ENCODE measurements at places on chromosomes 5 and 9.

- DNase-seq: no peak
These were observed 18.7 kb upstream of the WNT8A start for GRCh38 chr5:138065102-138065501.

DNA sequence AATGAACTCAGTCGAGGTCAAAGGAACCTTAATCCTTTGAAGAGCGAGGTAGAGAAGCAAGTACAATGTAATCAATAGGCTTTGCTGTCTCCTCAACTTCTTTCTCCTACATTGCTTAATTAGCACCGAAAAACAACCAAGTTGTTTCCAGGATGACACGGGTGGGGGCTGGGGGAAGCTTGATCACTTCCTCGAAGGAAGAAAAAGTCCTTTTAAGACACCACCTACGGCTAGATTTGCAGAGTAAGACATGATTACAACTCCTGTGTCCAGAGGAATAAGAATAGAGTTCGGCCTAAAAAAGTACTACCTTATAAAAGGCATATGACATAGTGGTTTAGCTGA is 811 bp upstream of the ARRDC3 start:
- no peak for DNase-seq

- no peak for DNase-seq
These were observed 74.0 kb downstream of the CHSY3 start for GRCh38 chr5:129978270-129978669.

DNA sequence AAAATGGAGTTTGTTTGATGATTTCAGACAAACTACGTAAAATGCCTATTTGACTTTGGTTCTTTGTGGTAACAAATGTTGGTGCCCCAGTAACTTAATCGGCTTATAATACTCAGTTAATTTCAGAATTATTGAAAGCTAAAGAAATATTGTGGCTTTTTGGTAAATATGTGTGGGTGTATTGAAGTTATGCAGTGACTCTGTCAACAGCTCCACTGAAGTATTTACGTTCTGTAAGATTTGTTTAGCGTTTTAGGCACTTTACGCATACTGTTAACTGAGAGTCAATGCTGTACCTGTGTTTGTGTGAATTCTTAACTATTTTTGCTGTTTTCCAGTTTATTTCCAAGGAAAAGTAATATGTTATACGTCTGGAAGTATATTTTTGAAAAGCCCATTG is 2.2 kb downstream of the RAD23B start:
- no peak for DNase-seq

- DNase-seq: no peak
These were observed 476.1 kb upstream of the MPDZ start for GRCh38 chr9:13755551-13755950.

- DNase-seq: no peak
These were observed 54.6 kb downstream of the NLN start for GRCh38 chr5:65776441-65777141.

Measured in stimulated activated CD8-positive, alpha-beta memory T cell treated with anti-CD3 and anti-CD28 coated beads, Interleukin-15, amount 100 ng/mL, for 48 hours (primary cell).